Nephron progenitor cell (in vitro differentiated cells): ENCODE measurements at places on chromosomes 16 and 17.

DNA sequence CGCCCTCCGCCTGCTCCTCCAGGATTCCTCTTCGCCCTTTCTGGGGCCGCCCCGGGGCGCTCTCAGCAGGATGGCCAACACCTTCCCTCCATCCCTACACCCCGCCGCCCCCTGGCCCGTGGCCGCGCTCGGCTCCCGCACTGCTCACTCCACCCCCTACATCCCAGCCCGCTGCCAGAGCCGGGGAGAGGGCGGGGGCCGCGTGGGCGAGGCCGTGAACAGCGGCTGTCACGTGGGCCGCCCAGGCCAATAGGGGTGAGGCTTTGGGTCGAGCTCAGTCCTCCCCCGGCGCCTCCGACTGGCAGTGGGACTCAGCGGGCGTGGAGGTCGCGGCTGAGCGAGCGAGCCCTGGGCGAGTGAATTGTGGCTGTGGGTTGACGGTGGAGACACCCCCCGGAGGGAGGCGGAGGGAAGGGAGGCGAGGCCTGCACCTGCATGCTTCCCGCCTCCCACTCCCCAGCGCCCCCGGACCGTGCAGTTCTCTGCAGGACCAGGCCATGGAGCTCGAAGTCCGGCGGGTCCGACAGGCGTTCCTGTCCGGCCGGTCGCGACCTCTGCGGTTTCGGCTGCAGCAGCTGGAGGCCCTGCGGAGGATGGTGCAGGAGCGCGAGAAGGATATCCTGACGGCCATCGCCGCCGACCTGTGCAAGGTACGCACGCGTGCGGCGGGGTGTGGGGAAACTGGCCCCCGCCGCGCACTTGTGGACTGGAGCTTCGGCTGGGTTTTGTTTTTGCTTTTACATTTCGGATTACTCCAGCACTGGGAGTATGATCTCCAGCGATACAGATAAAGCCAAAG lies at the start of gene ALDH3A2:
ALDH3A2 (plus strand) TSS at position 277 of the 799 bp plus-strand sequence; CDS start at position 498, 221 bp downstream.
- DNase-seq, result peak; percentile 97

DNA sequence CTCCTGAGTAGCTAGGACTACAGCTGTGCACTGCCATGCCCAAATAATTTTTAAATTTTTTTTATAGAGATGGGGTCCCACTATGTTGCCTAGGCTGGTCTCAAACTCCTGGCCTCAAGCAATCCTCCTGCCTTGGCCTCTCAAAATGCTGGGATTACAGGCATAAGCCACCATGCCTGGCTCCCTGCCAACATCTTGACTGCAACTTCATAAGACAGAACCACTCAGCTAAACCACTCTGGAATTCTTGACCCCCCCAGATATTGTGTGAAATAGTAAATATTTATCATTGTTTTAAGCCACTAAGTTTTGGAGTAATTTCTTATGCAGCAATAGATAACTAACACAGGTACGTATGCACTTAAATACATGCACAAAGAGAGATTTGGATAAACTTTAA lies 26.0 kb downstream of the DYNLL2 start:
- DNase-seq, result no peak

GRCh38 chr16:22075043-22075757 lies 17.1 kb upstream of the VWA3A start:
- DNase-seq, result no peak

DNA sequence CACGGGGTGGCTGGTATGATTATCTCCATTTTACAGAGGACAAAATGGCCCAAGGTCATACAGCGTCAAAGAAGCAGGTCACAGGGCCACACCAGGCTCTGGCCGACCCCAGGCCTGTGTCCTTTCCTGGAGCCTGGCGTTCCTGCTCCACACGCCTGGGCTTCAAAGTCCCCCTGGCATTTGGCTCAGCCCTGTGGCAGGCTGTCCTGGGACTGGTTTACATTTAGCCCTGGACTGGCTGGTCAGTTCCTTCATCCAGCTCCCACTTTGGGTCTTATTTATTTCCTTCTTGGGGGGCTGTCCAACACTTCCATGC lies 15.3 kb downstream of the TBX2 start:
- no peak for DNase-seq

DNA sequence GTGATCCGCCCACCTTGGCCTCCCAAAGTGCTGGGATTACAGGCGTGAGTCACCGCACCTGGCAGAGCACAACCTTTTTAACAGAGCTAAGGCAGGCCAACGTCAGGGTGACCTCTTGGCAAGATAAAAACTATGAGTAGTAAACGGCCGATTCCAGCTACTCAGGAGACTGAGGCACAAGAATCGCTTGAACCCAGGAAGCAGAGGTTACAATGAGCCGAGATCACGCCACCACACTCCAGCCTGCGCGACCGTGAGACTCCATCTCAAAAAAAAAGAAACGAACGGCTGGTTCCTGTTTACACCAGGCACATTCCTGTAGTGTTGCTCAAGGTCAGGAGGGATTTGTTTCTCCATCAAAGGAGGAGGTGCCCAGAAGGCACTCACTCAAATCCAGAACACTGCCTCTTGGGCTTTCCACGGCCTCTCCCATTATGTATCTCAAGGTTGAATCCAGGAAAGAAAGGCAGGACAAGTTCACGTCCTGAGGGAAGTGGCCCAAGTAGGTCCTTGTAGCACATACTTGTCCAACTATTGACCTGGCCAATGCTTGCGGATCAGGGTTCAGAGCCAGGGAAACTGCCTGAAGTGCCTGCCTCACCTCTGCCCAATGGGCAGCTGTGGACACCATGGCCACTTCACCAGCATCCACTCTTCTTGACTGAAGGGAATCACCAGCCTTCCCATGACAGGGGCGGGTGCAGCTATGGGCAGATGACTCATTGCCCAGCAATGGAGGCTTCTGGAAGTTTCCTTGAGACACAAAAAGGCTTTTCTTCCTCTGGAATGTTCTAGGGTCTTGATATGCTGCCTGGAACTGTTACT lies 13.5 kb downstream of the KNOP1 start:
- DNase-seq, result no peak

GRCh38 chr16:4138713-4139112 lies 22.5 kb upstream of the ADCY9 start:
- DNase-seq, result no peak

DNA sequence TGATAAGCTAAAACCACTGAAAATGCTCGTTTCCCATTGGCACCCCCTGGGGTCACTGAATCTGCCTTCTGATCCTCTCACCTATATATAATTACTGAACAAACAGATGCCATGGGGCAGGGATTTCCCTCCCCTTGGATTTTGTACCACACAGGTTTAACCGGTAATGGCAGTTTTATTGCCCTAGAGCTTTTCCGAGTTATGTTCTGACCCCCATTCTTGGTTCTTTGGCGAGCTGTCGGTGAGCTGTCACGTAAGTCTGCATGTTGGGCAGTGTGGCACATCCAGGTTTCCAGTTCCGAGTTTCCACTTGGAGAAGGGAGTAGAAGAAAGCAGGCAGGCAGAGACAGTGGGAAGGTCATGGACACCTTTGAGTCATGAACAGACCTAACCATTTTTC lies 7.1 kb downstream of the TMEM97 start:
- no peak for DNase-seq

DNA sequence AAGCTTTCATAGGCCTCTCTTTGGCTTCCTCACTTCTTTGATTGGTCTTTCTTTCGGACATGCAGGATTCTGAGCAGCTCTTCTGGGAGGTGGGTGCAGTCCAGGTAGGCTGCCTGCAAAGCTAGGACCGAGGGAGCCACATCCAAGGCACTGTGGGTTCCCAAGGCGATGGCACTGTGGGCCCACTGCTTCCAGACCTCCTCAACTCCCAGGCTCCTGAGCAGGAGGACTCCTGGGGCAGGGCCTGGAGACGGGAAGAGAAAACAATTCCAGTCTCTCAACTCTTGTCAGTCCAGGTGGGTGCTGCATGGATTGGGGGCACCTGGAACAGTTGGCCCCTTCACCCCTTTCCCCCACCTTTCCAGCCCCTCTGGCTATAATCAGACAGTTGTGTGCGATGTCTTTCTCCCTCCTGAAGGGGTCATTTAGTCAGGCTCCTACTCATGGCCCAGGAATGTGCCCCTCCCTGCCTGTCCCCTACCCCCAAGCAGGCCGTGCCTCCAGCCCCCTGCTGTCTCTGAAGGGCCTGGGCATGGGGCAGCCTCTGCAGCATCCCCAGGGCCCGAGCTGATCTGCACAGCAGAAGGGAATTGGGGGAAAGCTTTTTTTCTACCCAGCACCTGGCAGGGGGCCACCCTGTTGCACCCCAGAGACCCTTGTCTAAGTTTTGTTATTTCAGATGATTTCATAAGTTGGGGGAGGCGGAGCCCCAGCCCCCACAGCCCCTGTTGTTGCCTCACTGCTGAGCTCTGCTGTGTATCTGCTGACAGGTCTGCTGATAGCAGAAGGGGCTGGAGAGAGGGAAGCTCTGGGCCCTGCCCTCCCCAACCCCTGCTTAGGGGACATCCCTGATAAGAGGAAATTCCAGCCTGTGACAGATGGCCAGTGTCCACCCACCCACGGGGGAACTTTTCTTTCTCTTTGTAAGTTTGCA lies 330.3 kb downstream of the SEC14L1 start:
- no peak for DNase-seq

DNA sequence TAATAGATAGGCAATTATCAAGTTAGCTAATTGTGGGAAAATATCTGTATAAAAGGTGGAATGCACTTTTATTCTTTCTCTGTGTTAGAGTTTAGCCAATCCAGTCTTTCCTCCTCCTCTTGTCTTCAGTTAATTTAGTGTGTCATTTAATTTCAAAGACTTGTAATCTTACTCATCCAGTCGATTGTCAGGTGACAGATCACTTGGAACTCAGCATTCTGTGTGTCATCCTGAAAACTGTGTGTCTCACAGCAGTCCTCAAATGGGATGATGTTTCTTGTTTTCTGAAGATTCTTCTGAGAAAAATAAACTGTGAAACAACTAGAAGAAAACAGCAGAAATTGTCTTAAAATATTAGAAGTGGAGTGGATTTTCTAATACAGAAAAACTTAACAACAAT lies 290 bp upstream of the KRTAP4-1 start:
- no peak for DNase-seq

DNA sequence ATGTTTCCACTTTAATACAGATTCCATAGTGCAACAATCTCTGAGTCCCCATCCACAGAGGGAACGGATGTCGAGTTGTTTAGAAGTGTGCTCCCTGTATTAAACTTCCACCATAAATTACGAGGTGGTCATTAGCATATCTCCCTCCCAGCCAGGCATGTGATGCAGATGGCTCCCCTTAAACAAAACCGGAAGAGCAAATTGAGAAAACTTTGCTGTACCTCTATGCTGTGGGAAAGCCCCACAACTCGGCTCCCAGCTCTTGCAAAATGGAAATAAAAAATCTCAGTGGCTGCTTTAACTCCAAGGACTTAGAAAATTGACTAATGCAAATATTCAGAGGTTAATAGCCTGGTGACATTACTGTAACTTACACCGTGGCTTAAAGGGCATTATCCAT lies 290.9 kb downstream of the MAF start:
- no peak for DNase-seq

DNA sequence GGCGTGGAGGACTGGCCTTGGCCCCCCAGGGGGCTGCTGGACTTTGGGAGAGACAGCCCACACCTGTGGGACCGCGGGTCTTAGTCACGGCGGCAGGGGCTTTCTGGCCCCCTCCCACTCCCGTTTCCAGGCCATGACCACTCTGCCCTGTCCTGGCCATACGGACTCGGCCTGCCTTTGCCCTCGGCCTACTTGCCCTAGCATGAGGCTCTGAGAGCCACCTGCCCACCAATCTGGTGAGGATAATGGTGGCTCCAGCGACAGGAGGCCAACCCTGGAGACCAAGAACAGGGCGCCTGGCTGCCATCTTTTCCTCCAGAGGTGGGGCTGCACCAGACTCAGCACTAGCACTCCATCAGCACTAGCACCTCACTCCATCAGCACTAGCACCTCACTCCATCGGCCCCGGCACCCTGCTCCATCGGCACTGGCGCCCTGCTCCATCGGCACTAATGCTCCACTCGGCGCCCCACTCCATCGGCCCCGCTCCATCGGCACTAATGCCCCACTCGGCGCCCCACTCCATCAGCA lies 7.0 kb downstream of the ZNF213 start:
- no peak for DNase-seq

DNA sequence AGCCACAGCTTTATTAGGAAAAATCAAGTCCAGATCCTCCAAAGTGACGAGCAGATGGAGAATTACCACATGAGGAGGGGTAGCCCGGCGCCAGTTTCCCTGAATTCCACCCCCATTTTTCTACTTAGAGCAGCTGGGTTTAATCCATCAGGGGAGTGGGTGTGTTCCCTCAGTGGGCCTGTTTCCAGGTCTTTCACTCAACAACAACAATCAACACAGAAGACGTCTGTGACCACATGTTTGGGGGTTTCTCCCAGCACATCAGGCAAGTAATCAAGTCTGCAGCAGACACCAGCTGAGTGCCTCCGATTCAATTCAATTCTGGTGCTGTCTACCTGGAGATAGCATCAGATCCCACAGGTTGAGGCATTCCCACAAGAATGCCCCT lies 6.8 kb downstream of the SLC6A2 start:
- DNase-seq, result no peak

DNA sequence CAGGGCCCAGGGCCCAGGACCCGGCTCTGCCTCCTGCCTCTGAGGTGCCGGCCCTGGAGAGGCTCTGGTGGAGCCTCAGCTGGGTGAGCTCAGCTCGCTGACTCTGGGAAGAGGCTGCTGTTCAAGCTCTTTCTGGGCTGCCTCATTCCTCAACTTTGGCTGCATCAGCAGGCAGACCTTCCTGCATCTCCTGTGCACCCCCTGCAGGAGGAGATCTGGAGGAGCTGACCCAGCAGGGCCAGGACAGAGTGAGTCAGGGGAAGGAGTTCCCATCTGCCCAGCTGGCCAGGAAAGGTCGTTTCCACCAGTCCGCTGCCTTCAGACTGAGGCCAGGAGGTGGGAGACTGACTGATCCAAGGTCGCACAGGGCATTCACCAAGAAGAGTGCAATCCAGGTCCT lies 10.7 kb downstream of the CRHR1 start:
- DNase-seq, result no peak

GRCh38 chr17:79855331-79856124 lies 16.3 kb upstream of the CBX4 start:
- DNase-seq, result no peak

DNA sequence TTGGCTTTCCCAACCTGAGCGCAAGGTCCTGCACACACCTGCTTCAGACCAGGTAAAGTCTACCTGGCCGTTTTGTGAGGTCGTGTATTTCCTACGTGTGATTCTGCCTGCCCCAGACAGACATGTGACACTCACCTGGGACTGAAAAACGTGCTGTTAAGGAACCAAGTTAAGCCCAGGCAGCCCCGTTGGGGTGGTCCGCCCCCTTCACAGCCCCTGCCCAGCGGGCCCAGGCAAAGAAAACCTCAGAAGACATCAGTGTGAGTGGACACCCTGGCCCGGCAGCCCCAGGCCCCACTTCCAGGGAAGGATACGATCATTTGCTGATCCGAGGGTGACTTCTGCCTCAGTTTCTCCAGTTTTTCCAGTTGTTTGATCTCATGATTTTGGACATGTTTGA lies 4.7 kb downstream of the CIBAR2 start:
- DNase-seq, result no peak
